ENCODE measurements at places on chromosomes 12 and 14.

DNA sequence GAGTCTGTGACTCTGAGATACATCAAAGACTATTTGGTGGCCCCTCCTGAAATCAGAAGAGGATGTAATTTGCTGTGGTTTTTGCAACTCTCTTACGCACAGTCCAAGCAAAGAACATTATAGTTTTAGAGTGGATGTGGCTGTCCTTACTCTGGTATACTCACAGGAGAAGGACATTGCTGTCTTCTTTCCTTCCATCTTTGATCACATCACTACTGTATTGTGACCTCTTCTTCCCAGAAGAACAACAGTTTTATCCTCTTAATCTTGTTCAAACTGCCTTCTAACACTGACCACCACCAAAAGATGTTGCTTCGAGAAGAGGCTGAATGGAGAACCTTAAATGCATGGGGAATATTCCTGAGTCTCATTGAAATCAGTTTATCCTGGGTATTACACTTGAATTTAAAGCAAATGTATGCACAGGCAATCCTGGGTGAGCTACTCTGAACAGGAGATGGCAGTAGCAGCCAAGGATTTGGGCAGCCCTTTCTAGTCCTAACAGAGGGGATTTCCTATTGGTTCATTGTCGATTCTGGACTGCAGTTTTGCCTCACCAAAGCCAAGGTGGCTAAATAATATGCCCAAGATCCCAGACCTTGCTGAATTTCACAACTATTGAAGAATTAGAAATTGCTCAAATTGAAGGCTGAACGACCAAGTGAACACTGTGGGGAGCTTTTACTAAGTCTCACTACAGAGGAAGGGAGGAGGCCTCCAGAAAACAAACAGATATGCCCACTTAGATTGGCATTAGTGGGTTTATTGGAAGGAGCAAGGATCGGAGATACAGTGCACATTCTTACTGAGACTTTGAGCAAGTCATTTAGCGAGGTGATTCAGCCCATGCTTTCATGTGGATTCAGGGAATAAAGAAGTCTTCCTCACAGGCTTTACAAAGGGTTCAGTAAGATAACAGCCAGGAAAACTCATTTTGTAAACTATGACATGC is 282.8 kb downstream of the PAWR start:
- DNase-seq: peak; percentile 59

DNA sequence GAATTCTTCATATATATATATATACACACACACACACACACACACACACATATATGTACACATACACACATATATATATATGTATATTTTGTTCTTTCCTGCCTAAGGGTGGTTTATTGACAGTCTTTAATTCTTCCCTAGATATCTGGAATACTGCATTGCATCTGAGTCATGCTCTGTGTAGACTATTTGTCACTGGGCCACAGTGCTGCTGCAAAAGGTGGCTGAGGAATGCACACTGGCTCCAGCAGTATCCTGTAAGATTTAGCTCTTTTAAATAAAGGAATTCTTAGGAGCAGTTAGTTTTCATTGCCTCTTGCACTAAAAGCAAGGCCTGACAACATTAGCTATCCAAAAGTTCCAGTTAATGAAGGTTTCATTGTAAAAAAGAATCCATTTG is 200.9 kb downstream of the APAF1 start:
- no peak for DNase-seq

GRCh38 chr12:15268309-15268708 is 47.1 kb upstream of the RERG start:
- no peak for DNase-seq

GRCh38 chr14:24415421-24416253 is 13.8 kb downstream of the CBLN3 start:
- no peak for DNase-seq

DNA sequence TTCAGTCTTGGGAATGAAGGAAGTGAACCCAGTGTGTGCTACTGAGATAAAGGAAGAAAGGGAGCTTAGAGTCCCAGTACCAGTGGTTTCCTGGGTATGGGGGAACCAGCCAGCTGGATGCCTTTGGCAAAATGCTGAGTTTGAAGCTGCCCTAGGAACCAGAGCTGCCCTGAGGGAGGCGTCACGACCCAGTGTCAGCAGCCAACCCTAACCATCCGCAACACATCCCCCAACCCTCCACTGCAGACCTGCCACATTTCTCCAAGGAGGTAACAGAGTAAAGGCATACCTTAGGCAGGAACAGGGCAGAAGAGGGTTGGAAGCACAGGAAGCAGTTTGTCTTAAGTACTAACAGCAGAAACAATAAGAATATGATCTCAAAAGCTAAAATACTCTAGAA is 28.6 kb downstream of the PRDM4 start:
- no peak for DNase-seq

DNA sequence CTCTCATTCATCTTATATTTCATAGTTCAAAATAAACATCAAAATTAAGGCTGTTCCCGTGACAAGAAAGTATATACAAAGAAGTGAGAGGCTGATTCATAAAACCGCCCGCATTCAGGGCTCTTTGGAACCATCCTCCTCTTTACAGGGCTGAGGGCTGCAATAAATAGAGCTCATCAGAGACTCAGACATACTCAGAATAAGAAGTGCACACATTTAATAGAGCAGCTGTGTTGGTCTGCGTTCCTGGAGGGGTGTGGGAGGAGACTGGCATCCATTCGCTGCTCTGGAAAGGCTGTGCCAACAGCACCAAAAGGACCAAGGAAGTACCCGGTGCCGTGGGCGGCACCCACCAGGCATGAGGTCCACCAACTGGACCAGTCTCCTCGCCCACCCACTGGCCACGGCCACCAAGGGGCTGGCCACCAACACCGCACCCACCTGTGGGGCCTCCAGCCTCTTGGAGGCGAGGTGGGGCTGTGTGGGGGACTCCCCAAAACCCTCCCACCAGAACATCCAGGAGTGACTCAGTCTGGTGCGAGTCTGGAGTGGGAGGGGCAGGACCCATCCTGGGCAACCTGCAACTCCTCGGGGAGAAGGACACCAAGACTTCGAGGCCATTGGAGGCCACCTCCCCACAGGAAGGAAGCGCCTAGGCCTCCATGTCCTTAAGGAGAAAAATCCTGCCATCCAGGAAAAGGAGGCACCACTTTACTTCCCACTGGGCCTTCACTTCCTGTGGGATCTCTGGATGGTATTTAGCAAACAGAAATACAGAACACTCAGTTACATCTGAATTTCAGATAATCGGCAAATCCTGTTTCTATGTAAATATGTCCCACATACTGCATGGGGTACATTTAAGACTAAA is 32.7 kb downstream of the VCPKMT start:
- no peak for DNase-seq

- DNase-seq: no peak
Measured at GRCh38 chr12:42162193-42162592, 17.5 kb upstream of the GXYLT1 start.

DNA sequence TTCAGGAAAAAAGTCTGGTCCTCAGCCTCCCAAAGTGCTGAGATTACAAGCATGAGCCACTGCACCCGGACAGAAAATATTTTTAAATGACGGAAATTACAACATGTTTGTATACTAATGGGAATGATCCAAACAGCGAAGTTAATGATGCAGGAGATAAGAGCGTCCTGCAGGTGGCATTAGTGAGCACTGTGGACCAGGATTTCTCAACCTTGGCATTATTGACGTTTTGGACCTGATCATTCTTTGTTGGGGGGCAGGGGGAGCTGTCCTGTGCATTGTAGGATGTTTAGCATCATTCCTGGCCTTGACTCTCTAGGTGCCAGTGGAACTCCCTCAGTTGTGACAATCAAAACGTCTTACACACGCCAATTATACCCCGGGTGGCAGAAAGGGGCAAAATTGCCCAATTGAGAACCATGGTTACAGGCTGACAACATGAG is 34.1 kb downstream of the SCFD1 start:
- peak; percentile 41 for DNase-seq

DNA sequence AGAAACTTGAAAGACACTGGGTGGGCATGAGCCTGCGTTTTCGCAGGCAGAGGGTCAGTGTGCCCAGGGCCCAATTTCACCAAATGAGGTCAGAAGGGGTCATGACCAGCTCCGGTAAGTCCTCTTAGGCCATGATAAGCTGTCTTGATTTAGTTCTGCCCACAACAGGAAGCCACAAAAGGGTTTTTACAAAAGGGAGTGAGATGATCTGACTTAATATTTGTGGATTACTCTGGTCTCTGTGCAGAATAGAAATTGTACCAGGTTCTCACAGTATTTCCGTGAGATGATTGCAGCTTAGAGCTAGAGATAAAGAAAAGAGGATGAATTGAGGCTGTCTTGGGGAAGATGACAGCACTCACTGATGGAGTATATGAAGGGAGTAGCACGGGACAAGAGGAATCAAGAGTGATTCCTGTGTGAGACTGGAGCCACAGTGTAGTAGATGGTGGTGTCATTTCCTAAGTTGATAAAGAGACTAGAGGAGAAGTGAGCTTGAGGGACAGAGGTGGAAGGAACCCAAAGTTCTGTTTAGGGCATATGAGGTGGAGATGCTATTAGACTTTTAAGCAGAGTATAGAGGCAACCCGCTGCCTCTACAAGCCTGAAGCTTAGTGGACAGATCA is 288.3 kb upstream of the AMIGO2 start:
- DNase-seq: no peak
